ENCODE measurements at places on chromosomes 6 and 20. TPM values are rescaled to one million over a fixed set of nuclear protein-coding genes. Genes with fewer than 3 reads are reported as not detected.

DNA sequence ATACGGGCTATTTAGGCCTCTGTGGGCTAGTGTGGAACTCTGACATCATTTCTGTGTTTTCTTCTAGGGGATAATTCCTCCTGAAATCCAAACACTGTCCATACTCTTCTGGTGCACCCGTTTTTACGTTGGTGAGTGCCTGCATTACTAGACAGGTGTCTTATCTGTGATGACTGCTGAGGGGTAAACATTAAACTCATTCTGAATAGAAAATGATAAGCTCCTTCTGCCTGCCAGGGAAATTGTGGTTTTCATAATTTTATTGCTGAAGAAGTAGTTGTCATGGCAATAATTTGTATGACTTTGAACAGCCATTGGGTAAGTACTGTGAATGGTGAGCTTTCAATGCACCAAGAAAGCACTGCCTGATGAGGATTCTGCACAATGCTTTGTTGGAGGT, 705.6 kb downstream of the UTRN start:
- ATAC-seq: no peak

DNA sequence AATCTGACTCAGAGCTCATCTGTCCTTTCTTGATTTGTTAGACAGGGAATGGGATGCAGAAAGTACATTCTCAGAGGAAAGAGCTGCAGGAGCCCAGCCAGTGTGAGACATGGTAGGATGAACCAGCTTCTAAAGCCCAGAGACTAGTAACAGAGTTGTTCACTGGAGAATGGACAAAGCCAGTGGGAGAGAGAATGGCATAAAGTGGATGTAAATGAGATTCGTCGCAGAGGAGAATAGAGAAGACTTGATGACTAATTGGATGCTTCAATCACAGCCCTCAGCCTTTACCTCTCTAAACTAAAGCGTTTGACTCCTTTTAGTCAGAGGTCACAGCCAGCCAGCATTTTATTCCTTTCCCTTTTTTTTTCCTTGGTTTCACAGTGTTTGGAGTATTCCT, 25.5 kb upstream of the L3MBTL3 start:
- ATAC-seq: no peak

DNA sequence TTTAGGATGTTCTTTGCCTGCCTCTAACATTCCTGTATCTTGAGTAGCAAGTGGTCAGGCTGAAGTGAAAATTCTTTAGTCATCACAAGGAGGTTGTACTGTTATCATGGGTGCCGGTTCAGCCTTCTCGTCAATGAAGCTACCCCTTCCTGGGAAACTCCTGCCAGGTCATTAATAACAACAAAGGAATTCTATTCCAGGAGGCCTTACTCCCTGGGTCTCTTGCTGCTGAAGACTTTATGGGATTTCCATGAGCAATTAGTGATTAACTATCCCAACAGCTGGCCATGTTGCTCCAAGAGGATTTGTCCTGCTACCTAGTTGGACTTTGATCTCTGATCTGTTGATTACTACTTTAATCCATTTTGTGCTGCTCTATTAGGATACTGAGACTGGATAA, 62.7 kb upstream of the ELOVL5 start:
- no peak for ATAC-seq

DNA sequence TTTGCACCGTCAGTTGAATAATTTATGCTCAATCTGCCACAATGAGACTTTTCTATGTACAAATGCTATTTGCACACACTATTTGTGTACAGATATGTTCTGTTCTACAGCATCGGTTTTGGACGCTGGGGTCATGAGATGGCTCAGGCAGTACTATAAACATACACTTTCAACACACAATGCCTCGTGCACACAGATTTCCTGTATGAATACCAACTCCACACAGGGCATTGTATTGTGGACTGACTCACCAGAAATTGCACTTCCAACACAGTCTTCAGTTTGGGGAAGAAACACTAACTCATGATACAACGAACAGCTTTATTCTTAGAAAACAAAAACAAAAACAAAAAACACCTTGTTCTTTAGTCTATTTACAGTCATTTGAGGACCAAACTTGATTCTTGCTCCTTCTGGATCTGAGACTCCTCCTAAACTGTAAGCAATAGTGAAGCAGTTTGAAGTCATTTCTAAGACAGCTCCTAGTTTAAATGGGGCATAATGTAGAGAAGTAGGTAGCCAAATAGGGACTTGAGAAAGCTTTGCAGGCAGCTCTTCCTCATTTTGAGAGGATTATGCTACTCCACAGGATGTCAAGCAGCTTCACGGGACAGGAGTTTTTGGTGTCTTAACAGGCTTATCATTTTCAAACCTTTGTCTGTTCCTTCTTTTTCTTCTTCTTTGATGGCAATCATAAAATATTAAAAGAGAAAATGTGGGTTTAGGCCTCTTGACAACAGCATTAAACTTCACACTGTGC, 33.7 kb downstream of the GJA10 start:
- ATAC-seq: no peak

- no peak for ATAC-seq
Observed at GRCh38 chr20:58891718-58892140, 39.2 kb downstream of the GNAS start.

DNA sequence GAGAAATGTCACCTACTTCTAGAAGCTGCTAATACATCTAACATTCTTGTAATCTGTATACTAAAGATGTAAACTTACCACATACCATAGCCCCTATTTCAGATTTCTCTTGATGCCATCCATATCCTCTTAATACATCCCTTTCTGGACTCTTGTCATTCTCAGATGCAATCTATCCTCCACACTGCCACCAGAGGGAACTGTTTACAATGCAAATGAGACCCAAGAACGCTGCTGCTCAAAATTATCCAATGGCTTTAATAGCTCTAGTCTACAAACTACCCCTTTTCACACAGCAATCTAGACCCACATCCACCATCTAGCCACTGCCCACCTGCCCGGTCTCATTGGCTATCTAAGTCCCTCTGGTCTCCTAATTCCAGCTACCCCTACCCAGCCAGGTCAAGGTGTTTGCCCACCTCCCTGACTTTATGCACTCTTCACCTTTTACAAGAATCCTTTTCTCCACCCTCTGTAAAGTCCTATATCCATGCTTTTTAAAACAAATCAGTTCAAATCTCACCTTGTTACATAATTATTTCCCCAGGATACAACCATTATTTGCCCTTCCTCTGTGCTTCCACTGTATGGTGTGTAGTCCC, 14.8 kb downstream of the FAXC start:
- ATAC-seq: peak; percentile 75

GRCh38 chr6:168177103-168177891, 98.3 kb upstream of the FRMD1 start:
- ATAC-seq: no peak

- peak; percentile 72 for ATAC-seq
Observed at GRCh38 chr6:159008656-159009288, 8.8 kb upstream of the RSPH3 start.

- ATAC-seq: no peak
Observed at GRCh38 chr6:168841609-168842278, 400.8 kb downstream of the SMOC2 start.

GRCh38 chr6:79208816-79209215, 25.7 kb downstream of the HMGN3 start:
- no peak for ATAC-seq

DNA sequence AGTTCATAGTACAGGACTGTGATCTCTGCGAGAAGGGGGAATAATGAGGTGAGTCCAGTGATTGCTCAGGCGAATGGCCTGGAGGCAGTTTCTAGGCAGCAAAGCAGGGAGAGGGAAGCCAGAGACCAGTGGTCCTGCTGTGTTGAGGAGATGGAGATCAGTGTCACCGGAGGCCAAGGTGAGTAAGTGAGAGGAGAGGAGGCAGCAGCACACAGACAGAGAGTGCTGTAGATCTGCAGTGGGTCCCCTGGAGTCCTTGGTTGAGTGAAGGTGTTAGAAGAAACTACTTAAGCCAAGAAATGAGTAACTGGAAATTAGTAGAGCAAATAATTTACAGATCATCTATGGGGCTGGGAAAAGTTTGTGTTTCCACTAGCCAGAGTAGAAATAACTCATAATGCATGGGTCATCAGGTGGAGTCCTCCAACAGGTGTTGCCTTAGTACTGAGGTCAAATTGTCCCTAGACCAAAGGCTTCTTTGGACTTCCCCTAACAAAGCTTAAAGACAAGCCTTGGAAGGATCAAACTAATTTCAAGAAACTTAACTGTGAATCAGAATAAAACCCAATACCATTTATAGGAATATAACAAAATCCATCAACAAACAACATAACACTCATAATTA, 13.6 kb downstream of the HEBP2 start:
- ATAC-seq: no peak

GRCh38 chr6:16494793-16495192, 256.4 kb downstream of the GMPR start:
- ATAC-seq: no peak

- ATAC-seq: no peak
Observed at GRCh38 chr6:85368631-85369030, 81.3 kb upstream of the NT5E start.

- no peak for ATAC-seq
Observed at GRCh38 chr6:68134796-68135195, 500.3 kb upstream of the ADGRB3 start.

DNA sequence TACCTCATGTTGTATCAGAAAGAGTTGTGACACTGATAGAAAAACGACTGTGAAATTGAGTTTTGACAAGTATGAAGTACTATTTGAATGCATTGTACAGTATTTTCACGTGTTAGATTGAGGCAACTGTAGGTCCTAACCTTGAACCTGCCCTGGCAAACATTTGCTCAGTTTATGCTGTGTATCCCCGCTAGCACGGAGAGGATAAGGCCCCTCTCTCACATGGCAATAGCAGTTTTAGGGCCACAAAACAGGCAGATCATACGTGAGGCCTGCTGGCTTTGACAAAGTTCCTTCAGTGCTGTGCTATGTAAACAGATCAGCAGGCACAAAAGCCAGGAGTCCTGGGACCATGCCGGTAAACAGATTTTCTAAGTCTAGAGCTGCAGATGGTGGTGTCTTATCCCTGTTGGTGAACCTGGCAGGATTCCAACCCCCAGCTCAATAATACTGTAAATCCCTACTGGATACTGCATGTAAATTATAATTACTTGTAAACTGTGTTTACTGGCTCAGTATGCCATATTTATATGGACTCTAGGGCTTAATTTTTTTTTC, 23.8 kb upstream of the FAM217A start:
- no peak for ATAC-seq

GRCh38 chr20:57265336-57265996, 975 bp downstream of the BMP7 start:
- peak; percentile 7 for ATAC-seq

GRCh38 chr6:137970368-137970767, 103.3 kb downstream of the TNFAIP3 start:
- no peak for ATAC-seq

GRCh38 chr20:3648951-3649350, 14.2 kb downstream of the GFRA4 start:
- no peak for ATAC-seq

GRCh38 chr20:45918182-45918737, 6.3 kb upstream of the PLTP start:
- no peak for ATAC-seq

DNA sequence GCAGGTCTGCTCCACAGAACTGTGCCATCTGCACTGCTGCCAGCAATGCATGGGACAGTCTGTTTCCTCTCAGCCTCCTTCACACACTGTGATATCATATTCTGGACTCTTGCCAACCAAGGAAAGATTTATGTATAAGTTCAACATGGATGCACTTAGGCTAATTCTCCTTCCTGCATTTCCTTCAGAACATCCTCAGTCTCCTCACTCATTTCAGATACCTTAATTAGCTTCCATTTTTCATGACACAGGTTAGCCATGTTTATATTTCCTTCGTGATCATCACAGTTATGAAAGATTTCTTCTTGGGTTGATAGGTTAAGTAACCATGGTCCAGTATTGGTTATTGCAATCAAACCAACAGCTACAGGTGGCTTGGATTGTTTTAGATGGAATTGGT, 46.4 kb upstream of the DDR1 start:
- no peak for ATAC-seq

GRCh38 chr20:5531318-5532081, 214.7 kb upstream of the PROKR2 start:
- no peak for ATAC-seq

- ATAC-seq: no peak
Observed at GRCh38 chr20:47305667-47306066, 50.8 kb downstream of the ZMYND8 start.

DNA sequence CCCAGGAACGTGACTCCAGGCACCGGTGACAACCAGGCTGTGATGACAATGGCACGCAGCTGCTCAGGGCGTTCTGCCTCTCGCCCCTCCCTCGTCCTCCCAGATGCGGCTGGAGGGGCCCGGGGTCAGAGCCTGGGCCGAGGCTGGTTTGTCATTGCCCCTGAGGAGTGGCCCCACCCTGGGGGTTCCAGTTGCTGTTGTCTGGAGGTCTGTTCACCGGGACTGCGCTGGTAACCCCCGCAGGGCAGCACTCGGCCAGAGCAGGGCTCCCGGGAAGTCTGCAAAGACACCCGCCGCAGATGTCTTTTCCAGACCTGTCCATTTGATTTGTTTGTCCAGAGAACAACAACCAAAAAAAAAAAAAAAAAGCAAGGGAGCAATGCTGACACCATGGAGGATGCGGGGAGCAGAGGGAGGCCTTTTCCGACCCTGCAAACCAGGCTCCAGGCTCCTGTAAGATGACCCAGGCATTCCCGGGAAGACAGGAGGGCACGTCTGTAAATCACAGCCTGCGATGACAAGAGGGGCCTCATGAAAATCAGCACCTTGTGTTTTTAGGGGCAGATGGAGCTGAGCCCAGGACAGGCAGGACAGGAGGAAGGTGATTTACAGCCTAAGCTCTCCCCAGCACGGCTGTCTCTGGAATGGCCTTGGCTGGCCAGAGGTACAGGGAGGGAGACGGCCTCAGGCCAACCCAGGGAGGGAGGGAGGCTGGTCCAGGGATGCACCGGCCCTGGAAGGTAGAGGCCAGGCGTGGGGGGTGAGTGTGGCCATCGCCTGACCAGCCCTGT, 189.3 kb downstream of the ERMARD start:
- ATAC-seq: no peak

HLA-DPA1 gene
- total RNA-seq: 12.7 TPM

SNX21 gene
- 7.1 TPM for total RNA-seq

LAMP5 gene
- not detected for total RNA-seq

CCN6 gene
- total RNA-seq: not detected

CNKSR3 gene
- 24.5 TPM for total RNA-seq

TRIM38 gene
- 7.2 TPM for total RNA-seq

WFDC10B gene
- total RNA-seq: not detected

SYNDIG1 gene
- 0.08 TPM for total RNA-seq

MSH5 gene
- 12.0 TPM for total RNA-seq

Data from esophagus mucosa (tissue), 1 donor.